ENCODE measurements at places on chromosomes 2 and 18.

GRCh38 chr2:11748018-11748860, 1.8 kb downstream of the LPIN1 start:
- DNase-seq, result no peak

- DNase-seq, result no peak
Measured at GRCh38 chr2:159139216-159139933, 147.1 kb downstream of the WDSUB1 start.

DNA sequence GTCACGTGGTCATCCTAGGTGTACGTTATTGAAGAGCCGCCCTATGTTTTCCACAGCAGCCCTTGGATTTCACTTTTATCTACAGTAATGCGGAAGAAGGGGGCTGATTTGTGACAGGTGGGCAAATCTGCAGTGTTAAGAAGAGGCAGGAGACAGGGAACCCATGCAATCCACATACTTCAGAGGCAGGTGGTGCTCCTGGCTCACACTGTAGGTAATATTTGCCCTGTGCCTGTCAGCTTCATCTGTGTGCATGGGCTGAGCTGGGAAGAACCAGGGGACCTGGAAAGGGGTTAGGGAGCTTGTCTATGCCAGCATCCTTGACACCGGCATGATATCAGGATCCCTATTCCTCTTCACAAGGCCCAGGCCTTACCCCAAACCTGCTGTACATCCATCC, 183.9 kb downstream of the SH3RF3 start:
- no peak for DNase-seq

GRCh38 chr18:8174771-8175170, 434.5 kb upstream of the RAB12 start:
- DNase-seq, result no peak

DNA sequence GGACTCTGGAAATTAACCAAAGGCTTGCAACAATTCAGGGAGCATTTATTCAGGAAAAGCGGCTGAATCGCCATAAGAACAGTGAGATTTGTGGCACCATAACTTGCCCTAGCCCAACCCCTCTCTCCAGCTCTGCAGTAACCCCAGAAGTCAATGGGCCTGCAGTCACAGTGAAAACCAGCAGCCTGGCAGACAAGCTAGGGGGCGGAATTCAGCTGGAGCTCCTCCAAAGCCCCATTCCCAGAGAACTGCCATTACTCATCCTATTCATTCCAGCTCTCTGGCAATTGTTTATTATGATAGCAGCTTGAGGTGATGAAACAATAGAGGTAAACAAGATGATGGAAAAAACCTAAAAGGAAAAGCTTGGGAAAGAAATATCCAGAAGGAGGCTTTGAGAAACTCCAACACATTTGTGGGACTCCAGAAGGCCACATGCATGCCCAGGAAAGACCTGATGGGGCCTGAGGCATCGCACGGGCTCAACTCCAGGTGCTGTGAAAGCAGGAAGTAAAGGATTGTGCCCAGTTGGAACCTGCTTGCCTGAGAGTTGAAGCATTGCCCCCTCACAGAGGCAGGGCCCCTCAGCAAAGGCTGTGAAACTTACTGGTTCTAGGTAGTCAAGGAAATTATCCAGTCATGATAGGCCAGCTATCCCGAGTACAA, 126.7 kb downstream of the TWIST2 start:
- no peak for DNase-seq

GRCh38 chr2:126620302-126620701, 35.7 kb upstream of the GYPC start:
- no peak for DNase-seq
